BJ (cell line): ENCODE measurements at places on chromosomes 16 and 17.

GRCh38 chr16:68289202-68289601 lies 21.5 kb downstream of the SLC7A6OS start:
- DNase-seq, result no peak

DNA sequence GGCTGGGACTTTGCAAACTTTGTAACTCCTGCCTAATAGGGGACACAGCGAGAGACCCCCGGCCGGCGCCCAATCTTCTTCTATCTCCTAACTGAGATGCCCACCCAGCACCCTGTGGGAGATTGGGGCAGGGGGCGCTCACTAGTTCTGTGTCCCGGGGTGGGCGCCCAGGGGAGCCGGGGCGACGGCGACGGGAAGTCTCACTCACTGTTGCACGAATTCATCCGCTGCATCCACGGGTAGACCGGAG lies 3.9 kb upstream of the HOXB5 start:
- DNase-seq, result no peak

- DNase-seq, result no peak
Measured at GRCh38 chr17:5544115-5544514, 40.2 kb downstream of the NLRP1 start.

DNA sequence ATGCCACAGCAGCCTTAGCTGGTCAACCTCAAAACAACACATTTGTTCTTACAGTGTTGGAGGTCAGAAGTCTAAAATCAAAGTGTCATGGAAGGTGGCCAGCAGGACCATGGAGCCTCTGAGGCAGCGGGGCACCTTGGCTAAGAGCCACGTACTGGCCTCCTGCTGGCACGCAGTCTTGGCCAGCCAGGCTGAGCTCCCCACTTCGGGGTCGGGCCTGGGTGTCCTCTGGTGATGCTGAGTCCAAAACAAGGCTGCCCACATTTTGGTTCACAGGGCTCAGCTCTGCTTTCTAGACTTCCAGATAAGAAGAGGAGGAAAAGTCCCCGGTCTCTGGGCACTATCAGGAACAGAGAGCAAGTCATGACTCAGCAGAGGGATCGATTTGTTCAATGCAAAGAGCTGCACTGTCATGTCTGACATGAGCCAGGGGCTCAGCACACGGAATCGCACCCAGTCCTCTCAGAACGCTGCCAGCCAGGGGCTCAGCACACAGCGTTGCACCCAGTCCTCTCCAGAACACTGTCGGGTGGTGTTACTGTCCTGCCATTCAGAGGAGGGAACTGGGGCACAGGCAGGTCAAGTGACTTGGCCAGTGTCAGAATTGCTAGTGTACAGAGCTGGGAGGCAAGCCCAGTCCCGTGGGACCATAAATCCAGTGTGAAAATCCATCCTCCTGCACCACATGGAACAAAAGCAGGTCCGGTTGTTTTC lies 2.5 kb downstream of the LGALS9 start:
- no peak for DNase-seq

- no peak for DNase-seq
Measured at GRCh38 chr17:39664581-39665561, at the start of gene TCAP. Gene TCAP (plus strand): TSS chr17:39665349. CDS start chr17:39665360, 11 bp downstream.

DNA sequence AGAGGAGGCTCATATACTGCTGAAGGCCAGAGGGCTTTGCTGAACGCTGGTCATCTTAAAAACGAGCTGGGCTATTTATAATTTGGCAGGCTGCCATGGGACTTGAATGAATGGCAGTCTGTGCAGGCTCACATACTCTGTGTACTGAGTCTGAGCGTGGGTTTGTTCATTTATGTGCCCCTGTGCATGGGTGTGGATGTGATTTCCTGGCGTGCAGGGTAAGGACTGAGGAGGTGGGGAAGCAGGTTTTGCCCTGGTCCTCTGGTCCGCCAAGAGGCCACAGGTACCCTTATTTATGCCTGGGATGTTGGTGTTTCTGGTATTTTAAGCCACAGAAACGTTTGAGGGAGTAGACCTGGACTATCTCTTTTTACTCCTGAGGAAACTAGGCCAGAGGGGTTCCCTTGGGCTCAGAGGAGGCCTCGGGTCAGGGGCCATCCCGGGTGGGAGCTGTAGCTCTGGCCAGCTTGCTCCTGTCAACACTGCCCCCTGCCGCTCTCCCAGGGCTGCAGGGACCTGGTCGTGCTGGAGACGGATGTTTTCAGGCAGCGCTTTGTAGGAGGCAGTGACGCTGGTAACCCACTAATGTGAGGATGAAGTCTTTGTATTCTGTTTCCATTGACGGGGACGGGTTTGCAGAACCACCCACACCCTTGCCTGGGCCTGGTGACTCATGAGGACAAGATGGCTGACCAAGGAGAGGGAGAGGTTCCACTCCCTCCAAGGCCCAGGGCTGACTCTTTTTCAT lies 184.4 kb downstream of the MSI2 start:
- no peak for DNase-seq

GRCh38 chr17:74431568-74432423 lies at the start of gene GPRC5C:
Gene GPRC5C (plus strand): TSS chr17:74432088. CDS start chr17:74439777, 7,689 bp downstream.
- no peak for DNase-seq

DNA sequence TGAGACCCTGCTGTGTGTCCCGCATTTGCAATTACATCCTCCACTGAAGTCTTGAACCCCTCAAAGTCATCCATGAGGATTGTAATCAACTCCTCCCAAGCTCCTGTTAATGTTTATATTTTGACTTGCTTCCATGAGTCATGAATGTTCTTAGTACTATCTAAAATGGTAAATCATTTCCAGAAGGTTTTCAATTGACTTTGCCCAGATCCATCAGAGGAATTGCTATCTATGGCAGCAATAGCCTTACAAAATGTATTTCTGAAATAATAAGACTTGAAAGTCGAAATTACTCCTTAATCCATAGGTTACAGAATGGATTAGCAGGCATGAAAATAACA lies 2.5 kb upstream of the C16orf87 start:
- DNase-seq, result no peak

DNA sequence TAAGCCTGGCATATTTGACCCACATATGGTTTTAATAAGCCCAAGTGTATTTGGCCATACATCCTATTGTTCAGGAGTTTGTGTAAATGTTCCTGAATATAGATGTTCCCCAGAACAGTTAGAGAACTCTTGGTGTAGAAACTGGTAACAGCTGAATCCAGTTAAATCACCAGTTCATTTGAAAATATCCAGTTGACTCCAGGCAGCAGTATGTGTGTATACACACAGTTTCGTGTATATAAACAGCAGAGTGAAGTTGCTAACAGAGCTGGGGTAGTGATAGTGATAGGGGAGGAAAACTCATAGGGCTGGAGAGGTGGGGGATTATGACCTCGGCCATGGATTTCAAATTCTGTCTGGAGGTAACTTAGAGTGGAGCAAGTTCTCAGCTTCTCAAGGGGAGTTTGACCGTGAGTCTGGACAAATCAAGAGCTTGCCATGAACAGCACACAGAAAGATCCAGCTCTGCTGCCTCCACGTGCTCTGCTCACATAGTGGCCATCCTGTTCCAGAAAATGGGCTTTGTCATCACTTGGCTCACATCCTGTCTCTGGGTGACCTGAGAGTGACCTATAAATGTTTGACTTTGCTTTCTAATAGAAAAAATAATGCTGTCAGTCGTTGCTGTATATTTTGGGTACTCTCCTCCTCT lies 30.6 kb upstream of the MMD start:
- DNase-seq, result no peak

DNA sequence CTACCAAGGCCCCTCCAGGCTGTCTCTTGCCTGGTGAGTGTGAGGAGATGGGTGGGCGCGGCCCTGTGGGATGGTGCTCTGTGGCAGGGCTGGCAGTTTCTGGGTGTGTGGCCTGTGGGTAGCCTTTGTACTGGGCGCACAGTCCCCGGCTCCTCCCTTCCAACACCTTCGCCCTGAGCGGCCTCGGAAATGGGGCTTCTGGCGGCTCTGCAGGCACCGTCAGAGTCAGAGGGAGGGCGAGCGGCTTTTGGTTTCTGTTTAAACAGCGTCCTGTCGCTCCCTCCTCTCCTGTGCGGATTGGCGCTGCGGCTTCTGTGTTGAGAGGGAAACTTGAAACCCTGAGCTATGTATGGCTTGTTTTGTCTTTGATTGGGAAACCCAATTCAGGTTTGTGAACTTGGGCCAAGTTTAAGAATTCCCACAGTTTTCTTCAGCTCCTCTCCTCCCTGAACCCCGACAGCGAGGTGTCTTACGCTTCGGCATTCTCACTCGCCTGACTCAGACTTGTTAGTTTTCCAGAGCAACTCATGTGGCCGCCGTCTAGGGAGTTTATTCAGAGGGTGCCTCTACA lies 8.3 kb upstream of the ZNF750 start:
- no peak for DNase-seq

DNA sequence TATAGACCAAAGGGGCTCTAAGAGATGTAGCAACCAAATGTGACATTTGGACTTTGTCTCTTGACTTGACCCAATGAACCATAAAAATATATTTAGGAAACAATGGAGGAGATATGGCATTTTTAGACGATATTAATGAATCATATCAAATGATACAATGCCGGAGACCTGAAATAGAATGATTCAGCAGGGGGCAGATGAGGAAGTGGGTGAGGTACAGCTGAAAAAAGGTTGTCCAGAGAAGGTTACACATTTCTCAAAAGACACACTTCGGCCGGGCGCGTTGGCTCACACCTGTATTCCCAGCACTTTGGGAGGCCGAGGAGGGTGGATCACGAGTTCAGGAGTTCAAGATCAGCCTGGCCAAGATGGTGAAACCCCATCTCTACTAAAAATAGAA lies 16.5 kb upstream of the SNN start:
- DNase-seq, result no peak

GRCh38 chr17:4433515-4434031 lies at the start of gene SPNS3:
Gene SPNS3 (plus strand): TSS chr17:4433940. CDS start chr17:4433968, 28 bp downstream.
- DNase-seq, result no peak

DNA sequence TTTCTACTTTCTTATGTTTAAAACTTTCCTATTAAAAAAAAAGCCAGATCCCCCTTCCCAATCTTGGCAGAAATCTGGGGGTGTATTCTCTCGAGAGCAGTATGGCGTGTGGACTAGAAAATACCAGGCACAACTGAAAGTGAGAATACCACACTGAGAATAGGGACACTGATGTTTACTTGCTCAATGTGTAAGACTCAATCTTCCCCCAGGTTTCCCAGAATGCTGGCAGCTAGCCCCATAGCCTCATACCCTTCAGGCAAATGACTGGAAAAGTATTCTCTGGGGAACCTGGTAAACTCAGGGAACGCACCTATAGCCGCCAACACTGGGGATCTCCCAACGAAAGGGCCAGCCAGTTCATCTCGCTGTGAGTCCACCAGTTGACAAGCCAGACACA lies 15.3 kb downstream of the ZZEF1 start:
- no peak for DNase-seq

GRCh38 chr16:84369105-84369504 lies 767 bp downstream of the ATP2C2 start:
- DNase-seq, result no peak

GRCh38 chr16:89289428-89290395 lies 72.2 kb downstream of the ZNF778 start:
- no peak for DNase-seq
